ENCODE measurements at places on chromosomes 1 and 21.
A peak's percentile ranks its signal among the peaks of the same experiment; 100 is the strongest.

DNA sequence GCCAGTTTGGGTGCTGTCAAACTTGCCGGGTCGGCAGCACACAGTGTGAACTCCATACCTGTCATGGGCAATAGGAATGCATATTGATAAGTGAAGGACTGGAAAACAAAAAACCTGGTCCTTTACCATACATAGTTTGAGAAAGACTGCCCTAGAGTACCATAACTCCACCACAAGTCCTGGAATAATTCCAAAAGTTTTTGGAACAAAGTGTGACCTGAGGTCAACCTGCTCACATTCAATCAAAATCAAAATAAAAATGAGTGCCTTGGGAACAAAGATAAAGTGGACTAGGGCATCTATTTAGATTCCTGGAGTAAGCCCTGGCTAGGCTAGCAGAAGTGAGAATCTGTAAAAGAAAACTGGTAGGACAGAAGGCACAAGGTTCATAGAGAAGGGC is 7.6 kb downstream of the PEX19 start:
- DNase-seq, result no peak

DNA sequence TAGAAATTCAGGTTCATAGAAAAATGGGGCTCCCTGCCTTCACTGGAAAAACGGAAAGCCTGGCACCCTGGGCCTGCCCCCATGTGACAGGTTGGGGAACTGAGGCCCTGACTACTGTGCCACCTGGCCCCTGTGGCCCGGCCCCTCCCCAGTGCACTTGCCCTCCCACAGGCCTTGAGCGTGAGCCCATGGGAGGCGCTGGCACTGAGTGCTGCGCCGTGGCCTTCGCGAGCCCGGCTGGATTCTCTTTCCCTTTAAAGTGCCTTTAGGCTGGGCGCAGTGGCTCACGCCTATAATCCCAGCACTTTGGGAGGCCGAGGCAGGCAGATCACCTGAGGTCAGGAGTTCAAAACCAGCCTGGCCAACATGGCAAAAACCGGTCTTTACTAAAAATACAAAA is 45.7 kb downstream of the SLC37A1 start:
- no peak for DNase-seq

DNA sequence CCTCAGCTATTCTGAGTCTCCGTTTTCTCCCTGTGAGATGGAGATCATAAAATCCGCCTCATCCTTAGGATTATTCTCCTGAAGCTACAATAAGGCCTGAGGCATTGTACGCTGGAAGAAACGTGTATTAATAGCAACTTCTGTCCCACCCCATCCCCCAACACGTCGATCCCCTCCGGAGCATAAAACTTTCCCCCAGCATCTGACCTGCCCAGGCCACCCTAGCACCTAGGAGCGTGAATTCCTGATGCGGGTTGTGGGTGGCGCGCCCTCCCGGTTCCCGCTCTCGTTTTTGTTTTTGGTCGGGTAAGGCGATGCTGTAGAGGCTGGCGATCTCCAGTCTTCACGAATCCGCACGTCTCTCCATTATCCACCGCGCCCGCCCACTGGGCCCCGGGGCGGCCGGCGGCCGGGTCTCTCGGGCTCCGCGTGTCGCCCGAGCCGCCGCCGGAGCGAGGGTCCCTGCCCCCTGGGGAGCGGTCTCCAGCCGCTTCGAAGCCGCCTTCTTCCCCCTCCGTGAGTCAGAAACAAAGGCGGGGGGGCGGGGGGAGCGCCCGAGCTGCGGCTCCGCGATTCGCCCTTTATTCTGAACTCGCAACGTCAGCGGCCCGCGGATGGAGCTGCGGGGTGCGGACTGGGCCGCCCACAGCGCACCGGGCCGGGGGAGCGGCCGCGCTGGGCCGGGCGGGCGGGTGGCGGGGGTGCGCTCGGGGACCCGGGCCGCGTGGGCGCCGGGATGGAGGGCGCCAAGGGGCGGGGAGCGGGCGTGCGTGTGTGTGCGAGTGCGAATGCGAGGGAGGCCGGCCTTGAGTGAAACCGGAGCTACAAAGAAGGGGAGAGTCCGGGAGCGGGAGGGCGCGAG is at the start of gene PLEKHO1:
TSS of gene PLEKHO1 (plus strand) at position 646 of the 862 bp plus-strand sequence. CDS start 342 bp downstream, outside the sequence.
- no peak for DNase-seq

DNA sequence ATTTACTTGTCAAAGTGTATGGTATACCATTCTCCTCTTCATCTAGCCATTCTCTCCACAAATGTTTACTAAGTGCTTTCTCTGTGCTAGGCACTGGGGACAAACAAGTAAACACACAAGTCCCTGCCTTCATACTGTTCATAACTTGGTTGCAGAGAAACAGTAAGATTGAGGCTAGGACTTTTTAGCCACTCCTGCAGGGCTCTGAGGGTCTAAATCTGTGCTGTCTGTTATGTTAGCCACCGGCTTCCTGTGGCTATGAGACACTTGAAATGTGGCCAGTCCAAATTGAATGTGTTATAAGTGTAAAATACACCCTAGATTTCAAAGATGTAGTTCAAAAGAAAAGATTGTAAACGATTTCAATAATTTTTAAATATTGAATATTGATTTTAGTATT is 50.2 kb downstream of the AZIN2 start:
- DNase-seq, result no peak

GRCh38 chr1:54883349-54884102 is 3.5 kb downstream of the DHCR24 start:
- no peak for DNase-seq

DNA sequence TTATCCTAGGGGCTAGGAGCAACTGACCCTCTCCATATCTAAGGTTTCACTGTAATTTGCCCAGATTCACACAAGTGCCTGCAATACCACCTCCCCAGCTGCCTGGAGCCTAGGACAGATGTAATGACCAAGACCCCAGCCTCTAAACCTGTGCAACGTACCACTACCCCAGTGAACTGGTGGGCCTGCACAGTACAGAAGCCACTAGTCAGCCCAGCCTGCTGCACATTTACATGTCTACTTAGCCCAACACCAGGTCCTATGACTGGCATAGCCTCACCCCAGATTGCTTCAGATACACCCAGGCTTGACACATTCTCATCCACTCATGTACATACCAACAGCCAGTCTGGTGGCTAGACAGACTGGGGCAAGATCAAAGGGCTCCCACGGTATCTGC is 1336.6 kb downstream of the BRINP3 start:
- no peak for DNase-seq

DNA sequence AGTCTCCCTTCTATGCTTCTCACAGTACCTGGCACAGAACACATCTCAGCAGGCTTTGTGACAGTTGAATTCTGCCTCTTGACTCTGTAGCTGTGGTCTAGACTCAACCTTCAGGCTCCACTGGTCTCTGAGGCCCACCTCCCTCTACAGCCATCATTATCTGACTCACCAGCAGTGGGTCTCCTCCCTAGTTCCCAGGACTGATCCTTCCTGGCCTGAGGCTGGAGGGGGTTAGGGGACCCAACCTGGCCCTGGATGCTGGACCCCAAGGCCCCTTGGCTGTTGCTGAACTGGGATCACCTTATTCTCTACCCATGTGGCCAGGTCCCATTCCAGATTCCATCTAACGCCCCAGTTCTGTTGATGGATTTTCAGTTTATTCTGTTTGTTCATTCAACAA is 43.1 kb upstream of the FOXO6 start:
- no peak for DNase-seq

- no peak for DNase-seq
Observed at GRCh38 chr1:84442256-84442655, 36.8 kb upstream of the RPF1 start.

GRCh38 chr1:10451287-10451686 is 1.5 kb downstream of the CORT start:
- no peak for DNase-seq

DNA sequence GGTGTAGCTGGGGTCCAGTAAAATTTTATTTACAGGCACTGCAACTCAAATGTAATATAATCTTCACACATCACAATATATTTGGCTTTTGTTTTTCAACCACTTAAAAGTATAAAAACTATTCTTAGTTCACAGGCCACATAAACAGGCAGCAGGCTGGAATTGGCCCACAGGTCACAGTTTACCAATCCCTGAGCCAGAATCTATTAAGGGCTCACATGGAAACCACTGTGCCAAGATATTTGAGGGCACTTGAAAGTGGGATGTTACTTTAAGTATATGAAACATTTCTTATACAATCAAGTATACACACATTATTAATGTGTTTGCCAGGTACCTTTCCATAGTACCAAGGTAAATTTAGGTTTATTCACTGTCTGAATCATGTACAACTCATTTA is 71.9 kb upstream of the PRDX6 start:
- no peak for DNase-seq

DNA sequence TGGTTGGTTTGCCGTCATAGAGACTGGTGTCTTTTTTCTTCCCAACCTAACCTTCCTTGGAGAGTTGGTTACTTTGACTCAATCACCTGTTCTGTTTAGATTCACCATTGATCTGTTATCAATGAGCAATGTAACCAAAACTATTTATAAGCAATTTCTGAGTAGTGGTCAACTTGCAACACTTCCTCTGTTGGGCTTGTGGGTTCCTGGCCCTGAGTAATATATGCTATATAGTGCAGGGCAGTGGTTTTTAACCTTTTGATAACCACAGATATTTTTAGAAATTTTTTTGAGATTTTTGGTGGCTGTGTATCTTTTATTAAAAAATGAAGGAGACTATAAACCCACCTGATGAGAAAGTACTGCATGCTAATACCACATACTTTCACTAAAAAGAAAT is 9.4 kb upstream of the XCL1 start:
- DNase-seq, result no peak

GRCh38 chr1:1540090-1540817 is at the start of gene TMEM240:
TSS of gene TMEM240 (minus strand) at chr1:1540624. CDS start at chr1:1540346, 278 bp downstream.
- DNase-seq, result peak; percentile 57

DNA sequence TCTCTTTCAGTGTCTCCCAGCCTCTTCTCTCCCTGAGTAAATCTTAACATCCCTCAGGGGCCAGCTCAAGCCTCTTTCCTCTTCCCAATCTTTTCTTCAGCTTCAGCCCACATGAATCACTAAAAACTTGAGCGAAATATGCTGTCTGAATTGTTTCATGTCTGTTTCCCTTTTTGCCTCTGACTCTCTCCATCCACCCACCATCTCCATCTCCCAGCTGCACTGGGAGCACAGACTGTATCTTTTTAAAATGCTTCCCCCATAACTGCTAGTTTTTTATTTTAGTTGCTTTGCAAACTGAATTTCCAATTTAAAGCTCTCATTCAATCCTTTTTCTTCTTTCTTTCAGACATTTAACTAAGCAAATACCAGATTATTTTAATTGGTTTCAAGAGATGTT is 3.0 kb upstream of the AHCTF1 start:
- no peak for DNase-seq

GRCh38 chr21:28135646-28136045 is 857.0 kb downstream of the LTN1 start:
- no peak for DNase-seq

GRCh38 chr1:58975888-58976287 is 192.0 kb upstream of the JUN start:
- no peak for DNase-seq

GRCh38 chr1:235935235-235936225 is 68.8 kb upstream of the LYST start:
- no peak for DNase-seq

DNA sequence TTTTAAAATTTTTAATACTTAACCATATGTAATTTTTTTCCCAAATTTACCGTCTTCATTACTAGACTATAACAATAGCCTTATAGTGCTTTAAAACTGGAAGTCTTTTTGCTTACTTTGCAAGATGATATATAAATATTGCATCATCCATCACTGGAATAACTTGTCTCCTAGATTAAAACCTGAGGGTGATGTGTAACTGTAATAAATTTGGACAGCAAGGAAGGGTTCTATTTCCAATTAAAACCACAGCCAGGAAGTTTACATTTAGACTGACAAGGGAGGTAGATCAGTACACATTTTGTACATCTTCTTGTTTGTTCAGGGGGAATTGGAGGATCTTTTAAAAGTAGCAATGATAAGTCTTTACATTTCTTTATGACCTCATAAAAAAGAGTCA is 21.9 kb downstream of the NTNG1 start:
- DNase-seq, result no peak

DNA sequence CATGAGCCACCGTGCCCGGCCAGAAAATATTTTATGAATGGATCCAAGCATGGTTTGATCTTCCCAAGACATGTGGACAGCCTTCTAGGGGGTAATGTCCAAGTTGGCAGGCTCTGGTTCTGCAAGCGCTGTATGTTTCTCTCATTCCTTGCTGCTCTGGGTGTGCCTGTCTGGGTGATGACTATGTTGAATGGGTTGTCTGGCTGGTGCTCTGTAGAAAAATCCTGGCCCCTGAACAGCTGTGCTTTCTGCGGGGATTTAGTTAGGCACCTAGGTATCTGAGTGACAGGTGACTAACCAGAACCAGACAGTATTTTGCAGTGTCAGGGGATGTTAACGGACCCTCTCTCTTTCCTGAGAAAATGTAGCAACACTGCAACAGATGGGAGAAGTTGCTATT is 14.1 kb downstream of the HUNK start:
- no peak for DNase-seq

DNA sequence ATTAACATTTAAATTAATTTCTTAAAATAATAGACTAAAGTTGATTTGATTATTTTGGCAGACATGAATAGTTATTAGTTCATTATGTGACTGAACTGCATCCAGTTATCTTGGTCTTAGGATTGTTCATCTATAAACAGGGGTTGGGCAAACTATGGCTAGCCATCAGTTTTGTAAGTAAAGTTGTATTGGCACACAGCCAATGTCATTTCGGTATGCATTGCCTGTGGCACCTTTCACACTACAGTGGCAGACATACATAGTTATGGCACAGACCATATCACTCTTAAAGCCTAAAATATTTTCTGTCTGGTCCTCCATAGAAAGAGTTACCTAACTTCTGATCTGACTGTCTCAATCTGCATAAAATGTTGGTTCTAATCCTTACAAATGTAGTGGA is 27.2 kb downstream of the ADGRL2 start:
- DNase-seq, result no peak

- no peak for DNase-seq
Observed at GRCh38 chr1:115181231-115181630, 91.9 kb upstream of the TSPAN2 start.

DNA sequence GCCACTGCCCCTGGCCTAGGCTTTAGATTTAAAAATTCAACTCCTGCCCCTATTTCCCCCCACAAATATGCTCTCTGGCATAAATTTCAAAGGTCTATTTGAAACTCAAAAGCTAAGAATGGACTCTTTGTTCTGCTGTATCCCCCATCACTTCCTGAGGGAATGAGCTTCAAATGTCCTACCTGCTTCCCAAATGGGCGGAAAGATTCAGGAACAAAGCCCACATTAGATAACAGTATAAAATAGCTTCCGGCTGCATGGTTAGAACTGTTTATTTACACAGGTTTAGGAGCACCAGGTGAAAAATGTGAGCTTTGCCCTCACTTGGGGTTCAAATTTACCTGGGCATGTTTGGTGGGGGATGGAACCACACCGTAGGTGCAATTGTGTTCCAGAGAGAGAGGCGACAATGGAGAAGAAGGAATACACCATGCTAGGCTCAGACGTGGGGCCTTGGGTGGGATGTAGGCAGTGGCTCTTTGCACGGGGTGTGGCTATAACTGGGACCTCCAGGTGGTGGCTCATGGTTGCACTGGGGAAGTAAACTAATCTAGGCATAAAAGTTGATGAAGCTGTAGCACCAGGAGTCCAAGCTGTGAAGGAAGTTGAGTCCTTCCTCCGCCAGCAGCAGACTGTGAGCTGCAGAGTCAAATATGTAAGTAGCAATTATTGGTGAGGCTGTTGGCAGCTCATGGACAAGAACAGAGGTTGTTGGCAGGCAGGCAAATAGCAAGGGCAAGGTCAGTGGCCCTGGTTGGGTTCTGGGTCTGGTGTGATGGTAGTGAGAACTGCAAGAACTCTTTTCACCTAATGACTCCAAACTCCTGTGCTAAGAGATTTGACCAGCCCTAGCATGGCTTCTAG is 41.5 kb upstream of the SRSF10 start:
- no peak for DNase-seq

All from iPS DF 6.9 (cell line).